ENCODE measurements at places on chromosomes 13 and 19.
A peak's percentile ranks its signal among the peaks of the same experiment; 100 is the strongest.

DNA sequence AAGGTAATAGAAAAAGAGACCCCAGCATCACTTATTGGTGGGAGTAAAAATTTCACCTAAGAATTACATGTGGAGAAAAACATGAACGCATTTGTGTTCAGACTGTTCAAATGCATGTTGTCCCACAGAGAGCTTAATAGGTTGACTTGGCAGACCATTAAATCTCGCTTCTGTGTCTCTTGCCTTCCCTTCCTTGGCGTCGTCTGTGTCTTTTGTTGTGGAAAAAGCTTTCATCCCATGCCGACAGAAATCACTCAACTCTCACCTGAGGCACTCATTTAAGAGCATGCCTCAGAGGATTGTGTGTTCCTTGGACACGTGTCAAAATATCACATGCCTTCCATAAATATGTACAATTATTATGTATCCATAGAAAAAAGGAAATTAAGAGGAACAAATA, 24.4 kb upstream of the CACNA1A start:
- DNase-seq = no peak

DNA sequence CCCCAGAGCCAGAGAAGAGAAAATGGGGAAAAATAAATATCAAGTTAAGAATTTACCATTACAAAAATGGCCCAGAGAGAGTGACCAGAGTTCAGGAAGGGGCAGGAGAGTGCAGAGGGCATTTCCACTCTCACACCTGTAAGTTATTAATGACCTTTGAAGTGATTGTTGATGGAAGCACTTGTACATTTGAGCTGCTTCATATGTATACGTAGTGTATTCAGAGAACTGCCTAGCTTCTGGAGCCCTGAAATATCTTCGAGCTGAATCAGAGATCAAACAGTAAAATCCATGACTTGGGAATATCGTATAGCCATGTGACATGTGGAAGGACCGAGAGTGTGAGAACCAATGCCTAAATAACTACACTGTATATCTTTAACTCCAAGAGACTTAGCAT, 49.2 kb upstream of the PCCA start:
- no peak for DNase-seq

GRCh38 chr13:43804461-43805070, 17.8 kb upstream of the ENOX1 start:
- peak; percentile 73 for DNase-seq

- no peak for DNase-seq
Observed at GRCh38 chr13:102593466-102593865, 3.3 kb upstream of the TPP2 start.

DNA sequence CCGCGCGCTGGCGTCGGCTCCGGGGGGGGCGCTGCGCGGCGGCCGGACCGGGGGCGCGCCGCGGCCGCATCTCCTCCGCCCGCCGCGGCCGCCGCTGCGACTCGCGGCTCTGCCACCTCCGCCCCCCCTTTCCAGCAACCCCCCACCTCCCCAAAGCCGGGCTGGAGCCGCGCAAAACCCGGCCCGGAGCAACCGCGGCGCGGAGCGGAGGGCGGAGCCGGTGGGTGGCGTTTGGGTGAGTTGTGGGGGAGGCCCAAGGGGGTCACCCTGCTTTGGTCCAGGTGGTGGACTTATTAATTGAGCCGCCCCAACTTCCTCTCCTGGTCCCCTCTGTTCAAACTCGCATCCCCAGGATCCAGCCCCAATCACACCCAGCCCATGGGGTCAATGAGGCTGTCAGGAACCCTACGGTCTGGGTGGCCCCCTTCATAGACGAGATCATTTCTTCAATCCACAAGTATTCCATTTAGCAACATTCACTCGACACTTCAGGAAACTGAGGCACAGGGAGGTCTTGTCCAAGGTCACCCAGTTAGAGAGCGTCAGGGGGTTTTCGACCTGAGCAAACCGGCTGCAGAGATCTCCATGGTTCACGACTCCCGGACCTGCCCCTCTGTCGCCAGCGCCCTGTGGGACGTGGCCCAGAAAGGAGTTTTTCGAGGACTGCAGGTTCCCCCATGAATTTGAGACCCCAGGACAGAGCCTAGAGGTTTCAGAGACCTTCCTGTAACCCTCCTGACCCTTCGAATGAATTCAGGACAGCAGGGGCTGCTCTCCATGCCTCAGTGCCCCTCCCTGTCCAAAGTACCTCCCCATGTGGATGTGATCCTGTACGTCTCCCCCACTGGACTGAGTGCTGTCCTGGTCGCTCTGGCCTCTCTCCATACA, 22.4 kb upstream of the SEMA6B start:
- DNase-seq = peak; percentile 12

DNA sequence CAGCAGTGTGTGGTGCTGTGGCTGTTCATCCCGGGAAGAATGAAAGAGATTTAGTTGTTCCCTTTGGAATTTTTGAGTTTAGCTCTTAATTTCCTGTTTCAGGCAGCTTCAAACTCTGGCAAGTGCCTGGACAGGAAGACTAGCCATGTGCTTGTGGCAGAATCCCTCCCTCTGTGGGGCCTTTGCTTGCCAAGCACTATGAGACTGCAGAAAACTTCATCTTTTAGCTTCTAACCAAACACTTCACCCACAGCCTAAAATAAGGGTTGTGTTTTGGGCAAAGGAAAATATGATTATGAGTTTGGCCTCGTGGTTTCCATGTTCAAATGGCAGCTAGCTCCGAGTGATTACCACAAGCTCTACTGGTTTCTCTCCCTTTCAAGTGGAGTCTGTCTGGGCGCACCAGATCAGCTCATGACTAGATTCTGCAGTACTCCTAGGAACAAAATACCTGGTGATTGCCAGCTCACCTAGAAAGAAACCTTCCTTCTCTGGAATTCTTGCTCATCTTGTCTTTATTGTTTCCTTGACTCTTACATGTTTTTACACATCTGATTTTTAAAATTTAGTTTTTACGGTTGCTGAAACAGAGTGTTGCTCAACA, 707.5 kb downstream of the SLITRK6 start:
- no peak for DNase-seq

- no peak for DNase-seq
Observed at GRCh38 chr13:81597101-81597500, 1256.2 kb upstream of the SPRY2 start.

DNA sequence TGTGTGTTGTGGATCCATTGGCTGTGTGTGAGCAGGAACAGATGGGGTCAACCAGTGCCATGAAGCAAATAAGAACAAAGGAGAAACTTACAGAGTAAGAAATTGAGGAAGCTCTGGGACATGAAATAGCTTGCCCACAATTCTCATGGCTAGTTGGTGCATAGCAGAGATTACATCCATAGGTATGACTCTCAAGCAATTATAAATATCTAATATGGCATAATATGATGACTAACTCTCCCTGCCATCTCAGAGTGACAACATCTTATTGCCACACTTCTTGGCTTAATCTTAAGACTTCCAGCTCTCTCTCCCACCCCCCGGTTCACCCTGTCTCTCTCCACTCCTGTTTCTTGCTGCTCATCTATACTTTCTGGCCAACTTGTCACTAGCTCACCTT, 53.3 kb downstream of the OXGR1 start:
- DNase-seq = no peak

DNA sequence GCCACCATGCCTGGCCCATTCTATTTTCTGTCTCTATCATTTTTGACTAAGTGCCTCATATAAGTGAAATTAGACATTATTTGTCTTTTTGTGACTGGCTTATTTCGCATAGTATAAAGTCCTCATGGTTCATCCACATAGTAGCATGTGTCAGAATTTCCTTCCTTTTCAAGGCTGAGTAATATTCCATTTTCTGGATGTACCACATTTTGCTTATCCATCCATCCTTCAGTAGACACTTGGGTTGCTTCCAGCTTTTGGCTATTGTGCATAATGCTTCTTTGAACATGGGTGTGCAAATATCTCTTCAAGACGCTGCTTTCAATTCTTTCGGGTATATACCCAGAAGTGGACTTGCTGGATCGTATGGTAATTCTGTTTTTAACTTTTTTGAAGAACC, 51.5 kb upstream of the USE1 start:
- no peak for DNase-seq

Data from DMS79 treated with DMSO at 0.1 percent for 48 hours (cell line).